Thoracic aorta (tissue), 2 donors: ENCODE measurements at places on chromosomes 3 and 15.

DNA sequence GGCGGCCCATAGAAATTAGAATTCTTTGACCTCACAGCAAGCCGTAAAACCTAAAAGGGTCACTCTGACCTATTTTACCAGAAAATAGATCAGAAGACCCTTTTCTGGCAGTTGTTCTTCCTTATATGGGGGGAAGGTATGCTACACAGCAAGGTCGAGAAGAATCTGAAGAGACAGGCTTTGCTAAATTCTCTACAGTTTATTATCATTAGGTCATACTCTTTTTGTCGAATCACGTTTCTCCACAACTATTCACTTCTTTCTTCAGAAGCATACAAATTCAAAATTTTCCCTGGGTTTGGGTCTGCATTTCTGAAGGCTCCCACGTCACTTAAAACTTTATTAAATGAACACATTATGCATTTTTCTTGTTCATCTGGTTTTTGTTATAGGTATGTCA is 229.5 kb upstream of the GRM7 start:
- DNase-seq: no peak

- no peak for DNase-seq
Measured at GRCh38 chr3:38323060-38323459, 23.5 kb upstream of the XYLB start.

DNA sequence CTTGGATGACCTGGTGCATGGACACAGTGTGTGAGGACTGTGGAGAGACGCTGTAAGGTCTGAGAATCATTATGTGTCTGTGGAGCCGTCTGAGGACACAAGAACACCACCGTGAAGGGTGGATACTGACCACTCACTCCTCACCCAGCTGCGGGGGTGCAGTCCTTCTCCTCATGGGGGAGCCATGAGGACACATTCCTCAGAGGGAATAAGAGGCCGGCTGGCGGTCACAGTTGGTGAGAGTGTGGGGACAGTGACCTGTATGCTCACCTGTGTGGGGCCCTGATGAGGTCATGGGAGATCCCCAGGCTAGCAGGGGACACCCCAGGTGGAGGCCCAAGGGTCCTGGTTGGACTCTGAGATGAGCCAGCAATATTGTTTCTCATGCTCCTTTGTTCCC is 2.5 kb upstream of the TRPM1 start:
- DNase-seq: no peak

DNA sequence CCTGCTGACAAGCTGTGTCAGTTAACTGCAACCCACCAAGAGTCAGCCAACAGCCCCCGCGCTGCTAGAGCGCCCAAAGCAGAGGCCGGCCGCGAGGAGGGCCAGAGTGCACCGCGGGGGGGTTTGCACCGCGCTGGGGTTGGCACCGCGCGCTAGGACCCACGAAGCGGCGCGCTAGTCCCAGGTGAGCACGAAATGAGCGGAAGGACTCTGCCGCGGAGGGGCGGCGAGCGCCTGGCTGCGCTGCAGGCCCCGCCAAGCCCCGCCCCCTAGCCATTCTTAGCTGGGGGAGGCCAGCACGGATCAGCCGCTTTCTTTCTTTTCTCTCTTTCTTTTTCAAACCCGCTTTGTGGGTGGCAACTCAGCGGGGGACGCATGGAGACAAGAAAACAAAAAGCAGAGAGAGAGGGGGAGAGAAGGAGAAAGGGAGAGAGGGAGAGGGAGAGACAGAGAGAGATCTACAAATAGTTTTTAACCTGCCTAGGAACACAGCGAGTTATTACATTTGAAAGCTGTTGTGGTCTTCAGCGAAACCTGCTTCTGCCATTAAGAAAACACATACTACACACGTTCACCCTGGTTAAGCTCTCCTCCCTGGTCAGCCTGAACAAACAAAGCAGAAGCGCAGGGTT is 6.9 kb upstream of the FOXB1 start:
- no peak for DNase-seq

DNA sequence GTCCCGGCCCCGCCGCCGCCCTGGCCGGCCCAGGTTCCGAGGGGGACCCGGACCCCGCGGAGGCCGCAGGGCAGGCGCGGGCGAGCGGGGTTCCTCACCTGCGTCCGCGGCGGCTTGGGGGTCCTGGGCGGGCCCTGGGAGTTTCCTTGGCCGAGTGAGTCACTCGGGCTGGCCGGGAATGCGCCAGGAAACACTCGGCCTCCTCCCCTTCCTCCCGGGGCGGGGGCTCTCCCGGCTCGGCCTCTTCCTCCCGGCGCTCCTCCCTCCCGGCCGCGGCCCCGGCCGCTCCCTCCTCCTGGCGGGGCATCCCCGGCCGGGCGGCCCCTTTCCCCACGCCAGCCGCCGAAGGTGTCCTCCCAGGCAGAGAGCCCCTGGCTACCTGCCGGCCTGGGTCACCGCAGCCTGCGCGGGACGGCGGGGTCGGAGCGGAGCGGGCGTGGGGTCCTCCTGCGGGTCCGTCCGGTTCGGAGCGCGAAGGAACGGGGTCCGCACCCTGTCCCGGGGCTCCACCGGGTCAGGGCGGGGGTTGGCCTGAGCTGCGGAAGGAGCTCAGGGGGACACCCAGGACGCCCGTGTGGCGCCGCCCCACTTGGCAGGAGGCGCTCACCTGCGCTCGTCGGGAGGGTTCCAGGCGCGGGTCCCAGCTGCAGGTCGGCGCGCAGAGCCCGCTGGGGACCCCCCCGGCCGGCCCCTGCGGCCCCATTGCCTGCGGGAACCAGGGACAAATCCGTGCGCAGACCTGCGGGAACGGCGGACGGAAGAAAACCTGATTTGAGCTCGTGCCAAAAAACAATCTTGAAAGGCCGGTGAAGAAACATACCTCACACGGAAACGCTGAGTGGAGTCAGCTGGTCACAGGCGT is at the start of gene CYFIP1:
Gene CYFIP1 (minus strand): TSS at position 180 of the 862 bp plus-strand sequence. CDS start 33,083 bp downstream, outside the sequence.
- peak; percentile 45 for DNase-seq

DNA sequence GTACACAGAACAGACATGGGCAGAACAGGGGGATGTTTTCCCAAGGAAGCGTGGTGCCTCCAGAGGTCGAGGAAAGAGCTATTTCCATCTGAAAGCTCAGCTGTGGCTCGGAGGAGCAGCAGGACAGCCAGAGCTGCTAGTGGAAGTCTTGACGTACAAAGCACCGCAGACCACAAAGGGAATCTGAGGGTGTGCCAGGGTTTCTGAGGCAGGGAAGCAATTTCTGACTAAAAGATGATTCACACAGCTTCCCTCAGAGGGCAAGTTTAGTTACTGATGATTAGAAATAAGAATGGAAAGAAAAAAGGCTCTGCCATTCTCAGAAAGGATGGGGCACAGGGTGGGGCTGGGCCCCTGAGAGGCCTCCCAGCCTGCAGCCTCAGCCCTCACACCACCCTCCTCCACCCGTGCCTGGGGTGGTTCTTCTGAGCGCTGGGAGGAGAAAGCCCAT is 45.8 kb upstream of the SEC13 start:
- DNase-seq: no peak

DNA sequence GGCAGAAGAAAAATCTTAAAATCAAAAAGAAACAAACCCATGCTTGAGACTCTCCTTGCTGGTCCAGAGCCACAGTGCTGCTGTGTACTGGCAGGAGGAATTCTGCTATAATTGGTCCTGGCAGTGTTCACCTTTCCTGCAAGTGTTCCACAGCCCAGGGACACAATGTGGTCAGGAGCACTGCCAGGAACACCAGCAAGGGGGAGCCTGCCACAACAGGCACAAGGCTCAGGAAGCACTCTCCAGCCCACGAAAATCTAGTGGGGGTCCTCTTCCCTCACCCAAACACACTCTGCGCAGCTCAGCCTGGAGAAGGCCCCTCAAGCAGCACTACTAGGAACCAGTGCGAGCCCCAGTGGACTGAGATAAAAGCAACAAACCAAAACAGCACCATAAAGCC is 92.9 kb downstream of the UBE3A start:
- peak; percentile 7 for DNase-seq
